ENCODE measurements at places on chromosomes 13 and 19. TPM values are rescaled to one million over a fixed set of nuclear protein-coding genes. Genes with fewer than 3 reads are reported as not detected.

DNA sequence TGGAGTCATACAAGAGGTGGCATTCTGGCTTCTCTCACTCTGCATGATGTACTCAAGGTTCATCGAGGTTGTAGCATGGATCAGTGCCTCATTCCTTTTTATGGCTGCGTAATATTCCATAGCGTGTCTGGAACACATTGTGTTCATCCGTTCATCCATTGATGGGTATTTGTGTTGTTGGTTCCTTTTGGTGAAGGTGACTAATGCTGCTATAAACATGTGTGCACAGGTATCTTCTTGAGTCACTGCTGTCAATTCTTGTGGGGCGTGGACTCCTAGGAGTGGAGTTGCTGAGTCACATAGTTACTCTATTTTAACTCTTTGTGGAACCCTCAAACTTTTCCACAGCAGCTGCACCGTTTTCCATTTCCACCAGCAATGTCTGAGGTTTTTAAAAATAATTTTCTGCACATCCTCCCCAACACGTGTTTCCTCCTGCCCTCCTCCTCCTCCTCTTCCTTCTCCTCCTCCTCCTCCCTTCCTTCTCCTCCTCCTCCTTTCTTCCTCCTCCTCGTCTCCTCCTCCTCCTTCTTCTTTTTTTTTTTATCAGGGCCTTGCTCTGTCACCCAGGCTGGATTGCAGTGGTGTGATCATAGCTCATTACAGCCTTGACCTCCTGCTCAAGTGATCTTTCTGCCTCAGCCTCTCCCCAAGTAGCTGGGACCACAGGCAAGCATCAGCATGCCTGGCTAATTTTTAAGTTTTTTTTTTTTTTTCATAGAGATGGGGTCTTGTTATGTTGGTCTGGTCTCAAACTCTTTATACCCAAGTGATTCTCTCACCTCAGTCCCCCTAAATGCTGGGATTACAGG, 2.0 kb upstream of the TMEM221 start:
- DNase-seq, result no peak
- H3K27ac ChIP-seq, result no peak overlapping the region
- H3K4me3 ChIP-seq, result no peak overlapping the region
- H3K27me3 ChIP-seq, result peaks cover 4% of the 10 kb centered on the region
- no peaks in the 10 kb centered on the region for H3K4me1 ChIP-seq

The ZNF570 gene
- 8.6 TPM for total RNA-seq

- DNase-seq, result no peak
- no peaks in the 10 kb centered on the region for H3K36me3 ChIP-seq
- H3K4me3 ChIP-seq, result peak overlapping the region; percentile 52
- H3K4me1 ChIP-seq, result peaks cover 3% of the 10 kb centered on the region
- no peak overlapping the region for H3K27ac ChIP-seq
Observed at GRCh38 chr13:98411617-98412265, 165.2 kb downstream of the STK24 start.

The PRODH2 gene
- not detected for total RNA-seq

DNA sequence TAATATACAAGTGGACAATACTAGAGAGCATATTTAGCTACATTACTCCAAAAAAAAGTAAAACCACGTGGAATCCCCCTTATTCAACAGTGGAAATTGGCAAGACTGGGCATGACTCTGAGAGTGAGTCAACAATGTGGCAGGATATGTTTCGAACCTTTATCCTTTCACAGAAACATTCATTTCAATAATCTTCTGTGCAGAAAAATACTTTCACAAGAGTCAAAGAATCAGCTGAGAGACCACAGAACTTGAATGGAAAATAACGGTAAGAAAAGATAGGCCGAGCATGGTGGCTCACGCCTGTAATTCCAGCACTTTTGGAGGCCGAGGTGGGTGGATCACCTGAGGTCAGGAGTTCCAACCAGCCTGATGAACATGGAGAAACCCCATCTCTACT, 25.1 kb upstream of the CD70 start:
- no peak overlapping the region for H3K4me3 ChIP-seq
- no peak overlapping the region for H3K27ac ChIP-seq
- no peaks in the 10 kb centered on the region for H3K36me3 ChIP-seq

The CLN5 gene
- 21.7 TPM for total RNA-seq

GRCh38 chr19:48806518-48806817, 4.4 kb downstream of the BCAT2 start:
- no peak overlapping the region for H3K4me3 ChIP-seq
- H3K27me3 ChIP-seq, result no peaks in the 10 kb centered on the region
- peaks cover 20% of the 10 kb centered on the region for H3K4me1 ChIP-seq
- no peak overlapping the region for H3K27ac ChIP-seq
- no peak for DNase-seq
- H3K36me3 ChIP-seq, result no peaks in the 10 kb centered on the region

GRCh38 chr19:5948752-5949564, 29.0 kb downstream of the RANBP3 start:
- DNase-seq, result no peak
- H3K27ac ChIP-seq, result peak overlapping the region; percentile 64
- H3K4me3 ChIP-seq, result peak overlapping the region; percentile 19
- H3K27me3 ChIP-seq, result no peaks in the 10 kb centered on the region
- H3K4me1 ChIP-seq, result peaks cover 58% of the 10 kb centered on the region

GRCh38 chr13:50927701-50928100, 18.1 kb downstream of the RNASEH2B start:
- H3K4me1 ChIP-seq, result no peaks in the 10 kb centered on the region
- H3K27me3 ChIP-seq, result no peaks in the 10 kb centered on the region
- DNase-seq, result no peak
- H3K36me3 ChIP-seq, result no peaks in the 10 kb centered on the region

The CACNG8 gene
- total RNA-seq, result not detected

The PSG7 gene
- not detected for total RNA-seq

The CNN1 gene
- total RNA-seq, result 0.96 TPM

The CLC gene
- total RNA-seq, result 0.72 TPM

- H3K27ac ChIP-seq, result no peak overlapping the region
- H3K4me3 ChIP-seq, result no peak overlapping the region
- peaks cover 4% of the 10 kb centered on the region for H3K4me1 ChIP-seq
Observed at GRCh38 chr19:28472843-28473242, 740.1 kb downstream of the UQCRFS1 start.

The RFC3 gene
- 6.4 TPM for total RNA-seq
